ENCODE measurements at places on chromosomes 1 and 21.

- no peak for DNase-seq
Observed at GRCh38 chr1:235558621-235559169, 54.4 kb upstream of the B3GALNT2 start.

DNA sequence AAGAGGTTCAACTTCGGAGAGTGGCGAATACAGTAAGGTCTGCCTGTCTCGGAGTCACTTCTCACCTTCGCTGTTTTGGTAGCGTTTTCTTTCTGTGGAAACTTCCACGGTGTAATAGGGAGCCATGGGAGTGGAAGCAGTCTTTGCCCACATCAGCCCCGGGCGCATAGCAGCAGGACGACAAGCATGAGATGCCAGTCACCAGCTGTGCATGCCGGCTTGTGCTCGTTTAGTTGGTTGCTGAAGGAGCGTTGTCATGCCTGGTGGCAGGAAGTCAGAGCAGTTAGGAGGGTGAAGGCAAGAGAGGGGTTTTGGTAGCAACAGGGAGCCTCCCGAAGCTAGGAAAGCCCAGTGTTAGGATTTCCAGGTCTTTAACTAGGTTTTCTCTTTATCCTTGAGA is 58.8 kb downstream of the MRPS6 start:
- no peak for DNase-seq

DNA sequence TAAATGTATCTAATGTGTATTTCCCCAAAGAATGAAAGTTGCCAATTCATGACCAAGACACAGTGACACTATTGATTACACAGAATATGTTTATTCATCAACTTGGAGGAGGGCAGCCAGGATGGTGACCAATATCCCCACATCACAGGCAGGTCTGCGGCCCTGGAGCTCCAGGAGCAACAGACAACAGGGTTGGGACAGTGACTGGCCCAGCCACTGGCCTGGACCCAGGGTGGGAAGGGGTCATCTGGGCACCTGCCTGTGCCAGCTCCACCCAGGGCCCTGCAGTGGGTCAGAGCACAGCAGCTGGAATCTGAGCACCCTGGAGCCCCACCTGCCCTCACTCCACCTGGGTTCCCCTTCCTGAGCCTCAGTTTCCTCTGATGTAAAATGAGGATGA is 466.1 kb downstream of the MATN1 start:
- no peak for DNase-seq

DNA sequence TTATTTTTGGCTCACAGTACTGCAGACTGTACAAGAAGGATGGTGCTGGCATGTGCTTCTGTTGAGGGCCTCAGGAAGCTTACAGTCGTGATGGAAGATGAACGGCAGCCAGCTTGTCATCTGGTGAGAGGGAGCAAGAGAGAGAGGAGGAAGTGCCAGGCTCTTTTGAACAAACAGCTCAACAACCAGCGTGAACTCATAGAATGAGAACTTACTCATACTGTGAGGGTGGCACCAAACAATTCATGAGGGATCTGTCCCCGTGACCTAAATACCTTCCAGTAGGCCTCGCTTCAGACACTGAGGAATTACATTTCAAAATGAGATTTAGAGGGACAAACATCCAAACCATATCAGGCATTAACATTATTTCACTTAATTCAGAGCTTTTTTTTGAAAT is 84.7 kb downstream of the PKN2 start:
- no peak for DNase-seq

DNA sequence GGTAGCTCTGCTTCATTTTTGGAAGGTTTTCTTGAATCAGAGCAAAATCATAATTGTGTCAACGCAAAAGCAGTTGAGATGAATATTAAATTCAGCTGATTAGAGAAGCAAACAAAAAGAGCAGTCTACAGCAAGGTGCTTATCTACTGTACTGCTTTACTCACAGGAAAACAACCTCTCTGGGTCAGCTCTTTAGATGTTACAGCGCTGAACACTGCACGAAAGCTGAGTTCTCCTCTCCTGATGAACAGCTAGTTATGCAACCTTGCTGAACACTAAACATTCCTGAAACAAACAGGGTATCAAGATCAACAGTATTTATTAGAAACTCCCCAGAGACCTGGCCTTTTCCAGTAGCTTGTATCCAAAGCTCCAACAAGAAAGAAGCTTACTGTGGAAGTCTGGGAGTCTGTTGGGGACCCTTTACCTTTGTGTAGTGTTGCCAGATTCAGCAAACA is 41.3 kb downstream of the TBCE start:
- no peak for DNase-seq
